ENCODE measurements at places on chromosomes 4 and X. TPM values are rescaled to one million over a fixed set of nuclear protein-coding genes. Genes with fewer than 3 reads are reported as not detected.
A peak's percentile ranks its signal among the peaks of the same experiment; 100 is the strongest.

Gene REPS2
- not detected for total RNA-seq

Gene DUSP21
- total RNA-seq, result not detected

DNA sequence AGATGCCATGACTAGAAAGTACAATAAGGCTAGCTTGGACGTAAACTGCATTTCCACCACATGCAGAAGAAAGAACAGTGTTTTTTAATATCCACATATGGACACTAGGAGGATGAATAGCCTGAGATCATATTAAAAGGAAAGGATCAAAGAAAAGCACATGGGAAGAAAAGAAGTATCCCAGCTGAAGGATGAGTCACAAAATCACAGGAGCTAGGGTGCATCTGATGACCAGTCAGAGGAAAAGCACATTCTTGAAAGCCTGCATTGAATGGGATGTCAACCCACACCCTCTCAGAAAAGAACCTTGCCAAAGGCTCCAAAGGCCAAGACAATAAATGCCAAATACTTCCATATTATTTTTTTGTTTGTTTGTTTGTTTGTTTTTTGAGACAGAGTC is 56.8 kb upstream of the PRDX4 start:
- DNase-seq, result no peak

GRCh38 chr4:176377780-176378179 is 58.0 kb downstream of the SPCS3 start:
- DNase-seq, result no peak

- no peak for DNase-seq
Measured at GRCh38 chr4:16263056-16263455, 36.8 kb upstream of the TAPT1 start.

DNA sequence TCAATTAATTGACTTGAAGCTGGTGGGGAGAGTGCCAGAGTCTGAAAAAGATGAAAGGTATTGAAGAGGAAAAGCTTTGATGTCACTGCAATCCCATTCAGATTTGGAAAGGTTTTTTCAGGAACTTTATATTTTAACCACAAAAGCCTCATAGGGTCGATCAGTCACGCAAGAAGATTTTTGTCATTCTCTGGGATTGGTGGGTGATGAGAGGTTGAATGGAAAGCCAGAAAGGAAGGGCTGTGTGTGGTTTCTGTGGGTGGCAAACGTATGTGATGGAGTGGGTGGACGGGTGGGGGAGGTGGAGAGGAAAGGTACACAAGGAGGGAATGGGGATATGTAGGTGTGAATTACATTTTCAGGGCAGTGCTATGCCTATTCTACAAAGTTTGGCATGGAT is 173.8 kb upstream of the SCML1 start:
- peak; percentile 25 for DNase-seq

Gene BRS3
- not detected for total RNA-seq

DNA sequence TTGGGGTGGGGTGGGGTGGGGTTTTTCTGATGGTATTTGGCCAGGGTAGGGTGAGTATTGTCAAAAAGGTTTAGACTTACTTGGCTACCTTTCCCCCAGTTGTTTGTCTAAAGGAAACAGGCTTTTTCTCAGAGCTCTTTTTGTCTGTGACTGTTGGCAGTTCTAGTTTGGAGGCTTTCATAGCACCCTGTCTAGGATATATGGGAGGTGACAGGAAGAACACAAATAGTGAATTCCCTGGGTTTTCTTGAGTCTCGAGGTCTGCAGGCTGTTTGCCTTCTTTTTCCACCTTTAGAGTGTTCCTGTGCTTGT is 13.5 kb downstream of the RPS6KA3 start:
- no peak for DNase-seq

DNA sequence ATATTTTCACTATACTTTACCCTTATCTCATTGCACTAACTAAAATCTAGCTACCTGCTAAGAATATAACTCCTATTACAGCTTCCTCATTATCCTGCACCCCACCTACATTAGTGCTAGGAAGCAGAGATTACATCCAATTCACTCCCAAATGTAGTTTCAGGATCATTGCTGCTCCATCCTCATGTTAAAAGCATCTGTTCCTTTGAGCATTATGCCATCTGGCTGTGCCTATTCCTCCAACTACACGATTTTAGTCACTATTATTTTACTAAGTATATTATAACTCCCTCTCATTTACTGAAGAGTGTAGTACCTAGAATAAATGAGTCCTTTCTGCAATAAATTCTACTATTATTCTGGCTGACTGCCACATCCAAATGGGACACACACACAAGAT is 1586.9 kb downstream of the TECRL start:
- no peak for DNase-seq

Gene CENPVL1
- total RNA-seq, result not detected

DNA sequence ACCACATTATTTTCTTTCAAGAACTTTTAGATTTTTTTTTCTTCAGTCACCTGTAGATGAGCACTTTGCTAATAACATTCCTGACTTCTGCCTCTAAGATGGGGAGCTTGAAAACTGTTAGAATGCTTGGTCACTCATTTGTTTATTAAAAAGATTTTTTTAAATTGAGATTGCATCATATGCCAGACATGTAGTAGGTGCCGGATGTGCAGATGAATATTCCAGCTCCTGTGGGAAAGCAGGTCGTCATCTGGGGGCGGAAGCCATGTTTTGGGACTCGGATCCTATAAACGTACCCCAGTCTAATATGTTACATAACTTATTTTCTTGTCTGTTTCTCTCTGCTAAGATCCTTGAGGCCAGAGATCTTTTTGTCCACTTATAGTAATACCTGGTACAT is 236.8 kb downstream of the ARHGAP10 start:
- DNase-seq, result no peak

- DNase-seq, result no peak
Measured at GRCh38 chr4:123807866-123808265, 411.3 kb downstream of the SPRY1 start.

- no peak for DNase-seq
Measured at GRCh38 chr4:168849997-168850396, 160.1 kb downstream of the CBR4 start.

DNA sequence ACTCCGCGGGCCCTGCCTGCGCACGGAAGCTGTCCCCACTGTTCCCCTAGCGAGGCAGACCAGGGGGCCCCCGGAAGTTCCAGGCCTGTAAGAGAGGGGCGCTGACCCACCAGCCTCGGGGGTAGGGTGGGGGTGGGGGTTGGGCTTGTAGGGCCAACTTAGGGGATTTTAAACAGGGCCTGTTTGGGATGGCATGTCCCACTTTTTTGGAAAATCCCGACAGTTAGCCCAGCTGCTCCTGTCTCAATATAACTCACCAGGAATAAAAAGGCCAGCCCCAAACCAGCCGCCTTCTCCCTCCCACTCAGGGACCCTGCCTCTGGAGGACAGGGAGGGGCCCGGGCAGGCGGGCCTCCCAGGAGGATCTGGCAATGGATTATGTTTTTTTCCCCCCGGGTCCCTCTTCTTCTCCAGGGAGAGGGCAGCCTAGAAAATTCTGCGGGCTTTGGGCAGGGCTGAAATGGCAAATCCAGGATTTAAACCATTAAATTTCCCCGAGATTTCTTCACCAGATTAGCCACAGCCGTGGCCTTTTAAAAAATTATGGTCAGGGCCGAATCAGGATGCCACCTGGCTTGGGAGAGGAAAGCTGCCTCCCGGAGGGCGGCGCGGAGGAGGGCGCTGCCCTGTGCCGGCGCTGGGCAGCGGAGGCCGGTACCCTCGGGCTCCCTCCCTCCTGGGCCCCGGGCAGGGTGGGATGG is 957 bp downstream of the PPP2R2C start:
- DNase-seq, result no peak

DNA sequence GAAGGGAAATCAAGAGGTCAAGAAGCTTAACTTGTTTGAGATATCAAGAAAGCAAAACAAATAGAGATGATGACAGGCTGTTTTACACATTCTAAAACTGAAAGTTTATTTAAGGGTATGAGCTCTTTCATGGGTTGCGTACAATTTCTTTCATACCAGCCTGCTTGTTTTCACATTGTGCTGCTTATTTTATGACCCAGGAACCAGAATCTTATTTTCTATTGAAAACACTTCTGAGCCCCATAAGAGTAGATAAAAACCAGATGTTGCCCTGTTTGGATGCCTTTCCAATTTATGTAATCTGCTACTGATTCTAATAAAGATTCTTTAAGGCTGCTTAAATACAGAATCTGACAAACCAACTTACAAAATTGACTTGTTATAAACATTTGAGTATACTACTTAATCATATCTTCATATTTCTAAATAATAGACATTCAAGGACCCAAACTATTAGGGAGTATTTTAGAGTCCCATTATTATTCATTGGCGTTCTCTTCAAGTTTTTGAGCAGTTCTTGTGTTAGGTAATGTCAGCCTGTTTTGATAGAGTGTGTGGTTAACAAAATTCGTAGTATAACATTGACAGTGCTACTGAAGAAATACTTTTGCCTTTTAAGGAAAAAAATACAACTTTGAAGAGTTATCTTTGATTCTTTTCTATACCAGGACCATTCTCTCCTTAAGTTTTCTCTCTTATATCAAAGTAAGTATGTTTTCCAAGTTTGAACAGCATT is 74.4 kb downstream of the PDLIM5 start:
- no peak for DNase-seq

Gene VSIG1
- 1.1 TPM for total RNA-seq

- no peak for DNase-seq
Measured at GRCh38 chrX:134547047-134547679, 87.2 kb downstream of the HPRT1 start.

All from activated CD4-positive, alpha-beta memory T cell treated with anti-CD3 and anti-CD28 coated beads for 36 hours (primary cell).